GM19239 (cell line): ENCODE measurements at places on chromosomes 12 and 14.
A peak's percentile ranks its signal among the peaks of the same experiment; 100 is the strongest.

- DNase-seq: no peak
Measured at GRCh38 chr12:23361971-23362370, 587.5 kb downstream of the SOX5 start.

GRCh38 chr14:93426750-93427149 lies 4.0 kb upstream of the UNC79 start:
- DNase-seq: no peak

- no peak for DNase-seq
Measured at GRCh38 chr14:48096897-48097296, 421.5 kb upstream of the MDGA2 start.

- DNase-seq: no peak
Measured at GRCh38 chr14:60226298-60226697, 22.7 kb upstream of the PPM1A start.

DNA sequence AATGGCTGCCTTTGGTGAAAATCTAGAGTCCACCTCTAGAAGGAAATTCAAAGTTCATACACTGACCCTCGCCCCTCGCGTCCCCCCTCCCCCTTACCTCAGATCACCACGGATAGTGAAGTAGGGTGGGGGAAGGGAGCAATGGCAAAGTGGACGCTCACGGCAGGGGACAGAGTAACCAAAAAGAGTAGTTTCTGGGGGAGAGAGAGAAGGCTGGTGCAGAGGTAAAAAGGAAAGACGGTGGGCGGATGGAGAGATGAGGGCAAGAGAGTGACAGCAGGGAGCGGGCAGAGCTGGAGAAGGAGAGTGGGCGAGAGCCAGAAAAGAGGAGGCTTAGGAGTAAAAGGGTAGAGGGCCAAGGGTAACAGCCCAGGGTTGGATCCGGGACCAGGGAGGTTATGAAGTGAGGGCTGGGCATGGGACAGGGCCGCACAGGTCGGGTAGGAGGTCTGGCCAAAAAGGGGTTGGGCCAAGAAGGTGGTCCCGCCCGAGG lies 423 bp downstream of the ALDH6A1 start:
- no peak for DNase-seq

DNA sequence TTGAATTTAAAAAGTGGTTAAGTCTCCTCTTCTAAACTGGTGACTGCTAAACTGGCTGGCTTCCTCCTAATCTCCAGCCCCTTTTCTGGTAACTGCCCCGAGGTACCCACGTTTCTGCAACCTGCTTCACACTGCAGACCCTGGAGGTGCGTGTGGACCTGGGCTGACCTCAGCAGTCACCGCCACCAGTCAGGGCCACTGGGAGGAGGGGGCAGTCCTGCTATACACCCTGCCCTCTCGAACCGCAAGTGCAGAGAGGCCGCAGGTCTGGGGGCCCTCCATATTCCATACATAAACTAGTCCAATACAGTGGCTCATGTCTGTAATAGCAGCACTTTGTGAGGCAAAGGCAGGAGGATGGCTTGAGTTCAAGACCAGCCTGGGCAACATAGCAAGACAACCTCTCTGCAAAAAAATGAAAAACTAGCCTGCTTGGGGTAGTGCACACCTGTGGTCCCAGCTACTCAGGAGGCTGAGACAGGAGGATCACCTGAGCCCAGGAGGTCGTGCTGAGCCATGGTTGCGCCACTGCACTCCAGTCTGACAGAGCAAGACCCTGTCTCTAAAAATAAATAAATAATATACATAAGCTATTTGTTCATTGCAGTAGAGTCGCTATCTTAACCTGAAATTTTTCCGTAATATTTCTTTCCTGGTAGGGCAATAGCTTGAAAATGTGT lies 25.6 kb downstream of the VPS37B start:
- DNase-seq: no peak

- DNase-seq: no peak
Measured at GRCh38 chr12:119096429-119097202, 82.1 kb upstream of the HSPB8 start.

- no peak for DNase-seq
Measured at GRCh38 chr12:100504804-100505203, 31.1 kb downstream of the NR1H4 start.

GRCh38 chr12:113314121-113314529 lies 20.8 kb downstream of the SLC8B1 start:
- DNase-seq: no peak

- DNase-seq: no peak
Measured at GRCh38 chr12:126509572-126509971, 1444.3 kb downstream of the AACS start.

DNA sequence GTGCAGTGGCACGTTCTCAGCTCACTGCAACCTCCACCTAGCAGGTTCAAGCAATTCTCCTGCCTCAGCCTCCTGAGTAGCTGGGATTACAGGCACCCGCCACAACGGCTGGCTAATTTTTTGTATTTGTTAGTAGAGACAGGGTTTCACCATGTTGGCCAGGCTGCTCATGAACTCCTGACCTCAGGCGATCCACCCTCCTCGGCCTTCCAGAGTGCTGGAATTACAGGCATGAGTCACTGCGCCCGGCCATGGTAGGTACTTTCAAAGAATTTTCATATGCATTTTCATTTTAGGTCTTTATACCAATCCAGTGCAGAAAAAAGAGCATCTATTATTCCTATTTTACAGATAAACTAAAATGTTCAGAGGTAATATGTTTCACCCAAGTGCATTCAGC lies 411.3 kb upstream of the USP15 start:
- no peak for DNase-seq

DNA sequence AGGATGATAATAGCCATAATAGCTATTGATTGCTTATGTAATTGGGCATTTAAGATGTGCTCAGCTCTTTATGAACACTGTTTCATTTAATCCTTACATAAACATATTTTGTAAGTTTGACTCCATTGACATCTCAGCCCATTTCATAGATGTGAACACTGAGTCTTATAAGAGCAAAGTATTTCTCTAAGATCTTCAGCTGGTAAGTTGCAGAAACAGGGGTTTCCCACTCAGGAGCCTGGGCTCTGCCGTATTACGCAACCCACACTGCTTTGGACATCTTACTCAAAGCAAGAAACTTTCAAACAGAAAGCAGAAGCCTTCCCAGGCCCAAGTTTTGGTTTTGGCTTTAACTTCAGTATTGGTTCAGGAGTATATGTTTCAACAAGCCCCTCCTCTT lies 705.1 kb downstream of the MED13L start:
- peak; percentile 18 for DNase-seq

DNA sequence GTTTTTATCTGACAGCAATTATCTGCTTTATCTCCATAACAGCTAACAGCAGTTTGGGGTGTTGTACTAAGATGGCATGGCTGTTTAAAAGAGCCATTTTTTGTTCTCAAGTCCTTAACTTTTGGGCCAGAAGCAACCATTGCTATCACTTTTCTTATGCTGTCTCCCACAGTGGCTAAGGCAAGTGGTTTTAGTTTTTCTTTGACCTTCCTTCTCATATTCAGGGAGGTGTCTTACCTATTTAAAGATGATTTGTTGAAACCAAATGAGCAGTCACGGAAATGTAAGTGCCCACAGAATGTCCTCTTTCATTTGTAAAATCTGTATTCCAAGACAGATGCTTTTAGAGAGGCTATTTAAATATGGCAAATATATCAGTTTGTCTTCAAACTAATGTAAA lies 96.8 kb upstream of the USP15 start:
- DNase-seq: no peak

GRCh38 chr12:114371250-114371649 lies 34.7 kb downstream of the TBX5 start:
- DNase-seq: no peak

- no peak for DNase-seq
Measured at GRCh38 chr14:89500303-89500702, 83.3 kb upstream of the FOXN3 start.

GRCh38 chr14:44940211-44940610 lies 21.5 kb downstream of the KLHL28 start:
- no peak for DNase-seq

DNA sequence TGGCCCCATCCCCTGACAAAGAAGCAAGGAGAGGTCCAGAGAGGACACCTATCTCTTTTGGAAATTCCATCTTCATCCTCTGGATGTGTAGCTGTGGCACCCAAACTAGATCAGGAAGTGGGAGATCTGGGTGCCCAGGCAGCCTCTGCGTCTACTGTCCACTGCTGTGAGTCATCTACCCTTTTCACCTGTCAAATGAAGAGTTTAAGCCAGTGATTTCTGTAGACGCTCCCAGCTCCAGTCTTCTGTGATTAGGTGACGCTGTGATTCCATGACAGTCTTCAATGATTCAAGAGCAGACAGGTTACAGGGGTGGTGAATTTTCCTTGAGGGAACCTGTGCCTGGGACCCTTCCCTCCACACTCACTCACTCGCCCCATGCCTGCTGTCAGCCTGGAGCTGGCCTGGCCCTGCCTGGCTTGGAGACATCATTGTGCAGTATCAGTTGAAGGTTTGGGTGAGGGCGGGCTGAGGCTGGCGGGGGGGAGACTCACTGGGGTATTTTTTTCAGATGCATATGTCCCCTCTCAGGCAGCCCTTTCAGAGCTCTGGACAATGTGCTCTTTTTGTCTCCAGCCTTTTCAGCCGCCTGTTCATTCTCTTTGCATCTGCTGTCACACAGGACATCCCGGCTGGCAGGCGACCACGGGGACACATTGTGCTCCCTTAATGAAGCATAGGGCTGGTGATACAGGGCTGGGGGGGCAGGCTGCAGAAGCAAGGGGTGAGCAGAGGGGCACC lies 56.8 kb upstream of the PARP11 start:
- DNase-seq: no peak

DNA sequence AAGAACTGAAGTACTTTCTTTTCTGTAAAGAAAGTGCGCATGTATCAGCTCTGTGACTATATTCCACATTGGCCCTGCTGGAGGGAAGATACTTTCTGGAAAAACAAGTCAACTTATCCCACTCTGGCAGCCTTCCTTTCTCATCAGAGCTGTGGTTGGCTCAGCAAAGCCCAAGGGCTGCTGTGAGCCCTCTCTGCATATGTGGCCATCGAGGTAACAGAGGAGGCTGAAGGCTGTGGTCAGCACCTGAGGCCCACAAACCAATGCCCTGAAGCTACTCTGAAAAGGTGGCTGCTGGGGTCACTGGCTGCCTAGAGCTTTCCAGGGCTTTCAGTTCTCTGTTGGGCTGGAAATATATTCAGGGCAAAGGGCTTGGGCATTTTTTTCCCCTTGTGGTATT lies 70.8 kb upstream of the IGF1 start:
- no peak for DNase-seq

GRCh38 chr12:96421014-96421413 lies 20.8 kb upstream of the CDK17 start:
- DNase-seq: no peak

- no peak for DNase-seq
Measured at GRCh38 chr14:24395609-24396582, 2.9 kb upstream of the NYNRIN start.

DNA sequence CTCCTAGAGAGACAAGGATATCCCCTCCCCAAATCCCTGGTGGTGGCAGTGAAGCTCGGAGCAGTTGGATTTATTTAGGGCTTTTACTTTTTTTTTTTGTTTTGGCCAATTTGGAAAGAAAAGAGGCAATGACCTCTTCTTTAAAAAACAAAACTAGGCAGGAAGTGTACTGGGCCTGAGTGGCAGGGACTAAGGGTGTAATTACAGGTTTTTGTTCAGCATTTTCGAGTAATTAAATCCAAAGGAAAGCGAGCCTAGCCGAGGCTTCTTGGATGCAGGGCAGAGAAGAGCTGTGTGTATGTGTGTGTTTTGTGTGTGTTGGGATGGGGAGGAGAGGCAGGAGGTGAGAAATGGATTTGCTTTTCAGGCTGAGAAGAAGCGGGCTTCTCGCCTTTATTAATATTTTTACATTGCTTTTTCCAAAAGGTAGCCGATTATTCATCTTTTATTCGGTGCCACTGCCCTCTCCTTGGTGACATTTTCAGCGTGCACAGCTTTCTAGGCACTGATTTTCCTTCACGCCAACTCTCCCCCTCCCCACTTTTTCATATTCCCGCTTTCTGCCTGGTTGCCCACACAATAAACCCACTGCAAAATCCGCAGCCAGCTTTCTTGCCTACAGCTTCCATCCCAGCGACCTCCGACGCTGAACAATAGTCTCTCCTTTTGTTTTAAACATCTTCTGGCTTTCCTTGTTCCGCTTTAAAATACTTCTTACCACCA lies 8.9 kb upstream of the IRF2BPL start:
- no peak for DNase-seq

GRCh38 chr12:112792743-112793142 lies 1.2 kb downstream of the RPH3A start:
- no peak for DNase-seq

GRCh38 chr12:127295630-127296029 lies 971.3 kb upstream of the TMEM132C start:
- DNase-seq: no peak

- no peak for DNase-seq
Measured at GRCh38 chr12:121263206-121263935, 33.1 kb downstream of the CAMKK2 start.

DNA sequence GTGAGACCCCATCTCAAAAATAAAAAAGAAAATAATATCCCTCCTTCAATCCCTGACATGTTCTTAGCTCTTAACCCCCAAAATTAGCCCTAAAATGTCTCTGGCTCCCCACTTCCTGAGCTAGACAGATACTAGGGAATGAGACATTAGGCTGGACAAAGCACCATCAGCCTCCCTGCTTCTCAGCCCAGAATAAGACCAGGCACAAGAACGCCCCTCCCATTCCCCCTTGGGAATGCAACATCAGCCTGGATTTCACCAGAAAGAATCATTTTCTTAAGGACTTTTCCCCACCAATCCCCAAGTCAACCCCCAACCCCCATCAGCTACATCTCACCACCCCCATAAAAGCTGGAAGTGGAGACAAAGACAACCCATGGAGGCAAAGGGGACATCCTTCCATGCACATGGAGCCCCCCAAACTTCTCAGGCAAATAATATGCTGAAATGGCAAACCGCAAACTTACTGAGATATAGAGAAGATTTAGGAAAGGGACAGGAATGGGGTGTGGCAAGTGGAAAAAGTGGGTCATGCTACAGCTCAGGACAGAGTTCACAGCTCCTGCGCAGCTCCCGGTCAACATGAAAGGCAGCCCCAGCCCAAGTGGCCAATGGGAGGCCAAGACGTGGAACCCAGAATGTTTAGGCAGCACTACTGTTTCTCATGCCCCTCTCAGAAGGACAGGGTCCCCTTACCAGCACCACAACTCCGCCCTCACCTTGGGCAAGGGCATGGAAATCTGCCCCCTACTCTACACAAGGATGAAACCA lies 2.7 kb downstream of the CHD4 start:
- no peak for DNase-seq

DNA sequence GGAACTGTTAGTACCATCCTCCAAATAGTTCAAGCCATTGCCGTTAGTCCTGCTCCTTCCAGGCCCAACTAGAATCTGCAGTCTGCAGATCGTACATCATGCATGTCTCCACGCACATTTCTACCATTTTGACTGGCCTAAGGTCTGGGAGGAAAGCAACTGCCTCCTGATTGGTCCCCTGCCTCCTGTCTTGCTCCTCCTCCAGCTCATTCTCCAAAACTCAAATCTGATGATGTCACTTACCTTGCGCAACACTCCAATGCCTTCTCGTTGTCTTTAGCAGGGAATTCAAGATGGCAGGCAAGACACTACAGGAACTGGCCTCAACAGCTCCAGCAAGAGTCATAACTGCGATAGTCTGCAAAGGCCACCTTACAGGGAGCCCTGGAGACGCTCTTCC lies 9.7 kb upstream of the HCAR1 start:
- DNase-seq: no peak
